ENCODE measurements at places on chromosomes 11 and 22.
A peak's percentile ranks its signal among the peaks of the same experiment; 100 is the strongest.

DNA sequence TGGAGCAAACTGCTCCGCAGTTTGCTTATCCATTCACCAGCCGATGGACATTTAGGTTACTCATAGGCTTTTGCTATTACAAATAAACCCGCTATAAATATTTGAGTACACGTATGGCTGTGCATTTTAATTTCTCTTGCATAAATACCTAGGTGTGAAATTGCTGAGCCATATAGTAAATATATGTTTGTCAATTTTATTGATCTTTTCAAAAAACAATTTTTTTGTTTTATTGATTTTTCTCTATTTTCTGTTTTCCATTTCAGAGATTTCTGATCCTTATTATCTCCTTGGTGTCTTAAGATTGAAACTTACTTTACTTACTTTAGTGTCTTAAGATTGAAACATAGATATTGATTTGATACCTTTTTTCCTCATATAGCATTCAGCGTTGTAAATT is 4.5 kb downstream of the ZNF74 start:
- DNase-seq = no peak

- no peak for DNase-seq
These were observed 87.8 kb upstream of the NNMT start for GRCh38 chr11:114208377-114208776.

DNA sequence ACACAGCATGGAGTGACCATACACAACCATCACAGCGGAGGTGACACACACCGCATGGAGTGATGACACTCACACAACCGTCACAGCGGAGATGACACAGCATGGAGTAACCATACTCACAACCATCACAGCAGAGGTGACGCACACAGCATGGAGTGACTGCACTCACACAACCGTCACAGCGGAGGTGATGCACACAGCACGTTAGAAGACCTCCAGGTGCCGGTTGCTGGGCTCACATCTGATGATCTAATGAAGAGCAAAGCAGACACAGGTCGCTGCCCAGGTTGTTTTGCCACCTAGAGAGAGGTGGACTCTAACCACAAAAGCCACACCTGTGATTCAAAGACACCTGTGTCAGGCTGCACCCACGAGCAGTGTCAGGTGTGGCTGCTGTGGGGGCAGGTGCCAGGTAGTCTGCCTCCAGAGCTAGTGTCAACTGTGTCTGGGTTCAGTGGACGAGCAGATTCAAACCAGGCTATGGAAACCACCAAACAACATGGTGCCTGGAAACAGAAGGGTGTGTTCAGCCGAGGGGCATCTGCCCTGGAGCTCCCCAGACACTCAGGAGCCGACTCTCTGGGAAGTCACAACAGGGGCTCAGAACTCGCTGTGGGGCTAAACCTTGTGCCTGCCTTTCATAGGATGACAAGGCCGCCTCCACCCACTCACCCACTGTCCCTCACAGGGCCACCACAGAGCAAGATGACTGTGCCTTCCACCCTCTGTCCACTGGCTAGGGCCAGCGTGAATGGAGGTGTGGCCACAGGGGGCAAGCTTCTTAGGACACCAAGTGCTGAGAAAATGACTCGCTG is 608.2 kb downstream of the TBC1D22A start:
- no peak for DNase-seq

DNA sequence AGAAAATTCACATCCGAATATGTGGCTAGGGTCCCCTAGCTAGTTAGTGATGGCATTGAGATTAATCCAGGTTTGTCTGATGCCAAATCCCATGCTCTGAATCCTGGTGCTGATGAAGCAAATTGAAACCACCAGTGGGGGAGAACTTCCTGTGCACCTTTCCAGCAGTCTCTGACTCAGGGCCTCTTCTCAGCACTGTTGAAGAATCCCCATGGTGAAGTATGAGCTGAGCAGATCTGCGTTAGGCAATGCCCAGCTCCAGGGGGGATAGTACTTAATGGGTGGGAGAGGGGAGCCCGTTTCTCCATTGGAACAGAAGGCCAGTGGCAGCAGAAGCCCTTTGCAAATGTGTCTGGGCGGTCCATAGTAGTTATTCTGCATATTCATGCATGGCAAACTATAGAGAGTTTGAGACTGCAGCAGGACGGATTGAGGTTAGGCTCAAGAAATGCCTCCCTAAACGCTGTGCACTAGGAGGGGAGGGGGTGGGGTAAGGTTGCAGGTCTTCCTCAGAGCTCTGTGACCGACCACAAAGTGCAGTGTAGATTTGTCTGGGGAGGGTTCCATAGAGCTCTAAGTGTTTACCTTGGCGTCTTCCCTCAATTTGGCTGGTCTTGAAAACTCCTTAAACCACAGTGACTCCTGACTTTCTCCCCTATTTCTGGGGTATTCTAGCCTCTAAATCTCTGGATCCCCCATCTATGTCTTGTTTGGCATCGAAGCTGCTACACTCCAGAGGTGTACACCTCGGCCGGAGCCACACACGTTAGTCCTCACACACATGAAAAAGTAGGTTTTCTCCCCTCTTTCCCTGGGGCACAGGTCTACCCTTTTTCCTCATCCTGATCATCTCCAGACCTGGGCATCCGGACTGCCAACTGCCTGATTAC is 4.8 kb downstream of the POU2F3 start:
- no peak for DNase-seq

DNA sequence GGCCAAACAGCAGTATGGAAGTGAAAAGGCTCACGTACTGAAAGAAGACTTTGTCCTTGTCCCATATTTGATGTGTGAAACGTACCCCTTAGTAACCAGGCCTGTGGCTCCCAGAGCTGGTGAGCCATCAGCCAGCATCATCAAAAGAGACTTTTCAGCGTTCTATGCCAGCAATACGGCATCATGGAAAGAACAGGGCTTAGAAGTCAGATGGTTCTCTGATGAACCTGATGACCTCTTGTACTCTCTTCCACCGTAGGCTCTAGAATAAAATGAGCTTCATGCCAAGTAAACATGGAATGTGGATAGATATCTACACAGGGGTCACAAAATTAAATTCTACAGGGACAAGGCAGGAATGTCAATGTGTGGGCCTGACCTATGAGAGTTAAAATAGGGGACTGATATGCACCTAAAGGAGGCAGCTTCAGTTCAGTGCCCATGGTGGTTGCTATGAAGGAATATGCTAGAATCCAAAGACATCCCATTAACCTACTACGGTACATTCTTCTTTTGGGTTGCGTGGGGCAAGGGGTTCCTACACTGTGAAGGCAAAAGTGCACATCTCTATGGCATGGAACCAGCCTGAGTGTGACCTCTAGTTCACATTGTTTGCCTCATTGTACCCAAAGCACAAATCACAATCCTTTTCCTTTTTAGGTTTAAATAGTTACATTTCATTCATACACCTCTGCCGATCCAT is 130.6 kb downstream of the ETS1 start:
- no peak for DNase-seq

- peak; percentile 98 for DNase-seq
These were observed 17.5 kb upstream of the TXNRD2 start for GRCh38 chr22:19959043-19959586.

Data from WTC11 (cell line).